ENCODE measurements at places on chromosomes 13 and 19.

DNA sequence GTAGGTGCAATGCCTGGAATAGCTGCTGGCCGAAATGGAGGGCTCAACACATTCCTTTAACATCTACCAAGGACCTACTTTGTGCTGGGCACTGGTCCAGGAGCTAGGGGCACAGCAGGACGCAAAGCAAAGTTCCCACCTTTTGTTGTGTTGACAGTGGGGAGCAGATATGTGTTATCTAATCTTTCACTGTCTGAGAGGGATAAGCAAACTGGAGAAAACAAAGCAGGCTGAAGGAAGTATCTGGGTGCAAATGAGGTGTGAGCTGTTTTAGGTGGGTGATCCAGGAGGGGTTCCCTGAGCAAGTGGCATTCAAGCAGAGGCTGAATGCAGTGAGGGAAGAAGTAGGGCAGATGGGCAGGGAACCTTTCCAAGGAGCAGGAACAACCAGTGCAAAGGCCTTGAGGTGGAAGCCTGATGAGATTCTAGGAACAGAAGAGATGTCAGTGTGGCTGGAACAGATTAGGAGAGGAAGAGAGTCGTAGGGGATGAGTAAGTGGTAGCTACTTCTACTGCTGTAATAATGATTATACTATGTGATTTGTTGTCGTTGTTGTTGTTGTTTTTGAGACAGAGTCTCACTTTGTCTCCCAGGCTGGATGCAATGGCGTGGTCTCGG is 2.2 kb upstream of the PLAUR start:
- DNase-seq, result no peak

GRCh38 chr13:35496006-35496405 is 19.5 kb upstream of the MAB21L1 start:
- no peak for DNase-seq

DNA sequence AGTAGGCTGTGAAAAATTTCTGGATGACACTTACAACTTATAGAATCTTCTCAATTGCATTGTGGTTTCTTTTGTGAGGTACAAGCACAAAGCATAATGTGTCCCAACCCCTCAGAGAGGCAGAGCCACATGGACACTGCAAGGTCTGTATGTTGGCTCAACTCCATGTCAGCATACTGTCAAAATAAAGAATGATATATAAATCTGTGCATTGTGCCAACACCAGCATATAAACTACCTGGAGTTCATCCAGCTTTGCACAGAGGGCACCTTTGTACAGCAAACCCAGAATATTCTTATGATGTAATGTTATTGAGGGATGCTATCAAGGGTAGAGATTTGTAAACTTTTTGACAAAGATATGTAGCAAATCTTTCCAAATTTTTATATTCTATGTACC is 1065.8 kb upstream of the MIR17HG start:
- DNase-seq, result no peak

- peak; percentile 68 for DNase-seq
These were observed 1.1 kb downstream of the RPL36 start for GRCh38 chr19:5690955-5691821.

GRCh38 chr19:12840091-12841079 is 2.1 kb downstream of the MAST1 start:
- peak; percentile 73 for DNase-seq

GRCh38 chr13:45119469-45119990 is 780 bp upstream of the GTF2F2 start:
- DNase-seq, result no peak

DNA sequence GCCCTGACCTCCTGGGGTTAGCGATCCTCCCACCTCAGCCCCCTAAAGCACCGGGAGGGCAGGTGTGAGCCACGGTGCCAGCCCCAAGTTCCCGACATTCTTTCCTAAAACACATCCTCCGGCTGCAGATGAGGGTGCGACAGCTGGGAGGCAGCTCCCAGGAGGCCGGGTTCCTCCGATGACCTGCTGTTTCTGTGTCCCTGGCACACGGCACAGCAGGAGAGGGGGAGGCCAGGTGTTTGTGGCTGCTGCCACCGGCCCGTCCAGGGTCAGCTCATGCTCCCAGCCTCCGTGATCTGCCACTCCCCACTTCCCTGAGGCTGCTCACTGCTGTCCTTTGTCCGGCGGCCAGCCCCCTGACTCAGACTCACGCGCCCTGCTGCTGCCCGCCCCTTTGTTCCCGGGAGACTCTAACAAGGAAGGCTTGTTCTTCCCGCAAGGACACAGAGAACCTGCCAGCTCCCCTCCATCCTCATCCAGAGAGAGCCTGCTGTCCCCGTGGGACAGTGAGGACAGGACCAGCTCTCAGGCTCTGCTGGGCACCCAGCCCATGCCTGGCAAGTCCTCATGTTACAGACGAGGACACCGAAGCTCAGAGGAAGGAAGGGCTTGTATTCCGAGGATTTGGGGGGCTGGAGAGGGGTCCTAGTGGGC is 10.6 kb upstream of the MADCAM1 start:
- DNase-seq, result peak; percentile 71

- DNase-seq, result no peak
These were observed at the start of gene ICAM3 for GRCh38 chr19:10339380-10339960. Gene ICAM3, minus strand, starts transcription at chr19:10339624. Its CDS starts 10 bp downstream, at chr19:10339614.

- no peak for DNase-seq
These were observed 52.7 kb downstream of the COL4A1 start for GRCh38 chr13:110254151-110254679.

DNA sequence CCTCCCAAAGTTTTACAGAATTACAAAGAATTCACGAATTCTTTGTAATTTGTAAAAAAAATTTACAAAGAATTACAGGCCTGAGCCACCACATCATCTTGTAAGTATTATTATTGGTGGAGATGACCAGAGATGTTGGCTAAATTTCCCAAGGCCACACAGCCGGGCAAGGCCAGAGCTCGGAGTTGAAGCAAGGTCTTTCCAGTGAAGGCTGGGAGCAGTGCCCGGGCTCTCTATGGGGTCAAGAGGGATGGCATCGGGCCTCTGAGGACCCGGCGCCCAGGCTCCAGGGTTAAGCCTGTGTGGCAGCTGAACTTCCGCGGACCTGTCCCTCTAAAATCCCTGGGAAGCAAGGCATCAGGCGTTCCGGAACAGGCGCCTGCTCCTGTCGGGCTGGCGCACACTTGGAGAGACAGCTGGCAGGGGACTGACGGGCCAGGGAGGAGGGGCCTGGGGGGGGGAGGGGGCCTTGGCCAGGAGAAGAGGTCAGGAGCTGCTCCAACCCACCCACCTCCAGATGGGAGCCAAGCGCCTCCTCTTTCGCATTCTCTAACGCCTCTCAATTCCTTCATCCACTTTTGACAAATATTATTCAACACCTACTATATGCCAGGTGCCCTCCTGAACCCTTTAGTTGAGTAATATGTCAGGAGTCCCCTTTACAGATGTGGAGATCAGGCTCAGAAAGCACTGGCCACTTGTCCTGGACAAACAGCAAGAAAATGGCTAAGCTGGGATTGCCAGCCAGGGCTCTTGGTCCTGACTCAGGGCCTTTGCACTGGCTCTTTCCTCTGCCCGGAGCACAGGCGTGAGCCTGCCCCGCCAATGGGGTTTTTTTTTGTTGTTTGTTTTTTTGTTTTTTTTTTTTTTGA is 36.8 kb upstream of the SEMA6B start:
- DNase-seq, result no peak

DNA sequence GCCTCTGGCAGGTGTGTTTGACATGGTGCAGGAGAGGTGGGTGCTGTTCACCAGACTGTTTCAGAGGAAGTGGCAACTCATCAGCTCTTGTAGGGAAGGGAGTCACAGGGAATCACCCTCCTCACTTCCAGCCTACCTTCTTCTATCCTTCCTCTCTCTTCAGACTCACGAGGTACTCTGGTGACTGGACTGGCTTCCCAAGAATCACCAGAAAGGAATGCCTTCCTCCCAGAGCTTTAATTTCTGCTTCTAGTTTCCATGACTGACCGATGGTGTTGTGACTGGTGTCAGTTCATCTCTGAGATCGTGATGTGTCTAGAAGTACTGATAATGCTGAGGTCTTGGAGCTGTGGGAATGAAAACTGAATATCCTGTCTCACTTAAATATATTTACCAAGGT is 247.3 kb downstream of the KCTD12 start:
- DNase-seq, result no peak

DNA sequence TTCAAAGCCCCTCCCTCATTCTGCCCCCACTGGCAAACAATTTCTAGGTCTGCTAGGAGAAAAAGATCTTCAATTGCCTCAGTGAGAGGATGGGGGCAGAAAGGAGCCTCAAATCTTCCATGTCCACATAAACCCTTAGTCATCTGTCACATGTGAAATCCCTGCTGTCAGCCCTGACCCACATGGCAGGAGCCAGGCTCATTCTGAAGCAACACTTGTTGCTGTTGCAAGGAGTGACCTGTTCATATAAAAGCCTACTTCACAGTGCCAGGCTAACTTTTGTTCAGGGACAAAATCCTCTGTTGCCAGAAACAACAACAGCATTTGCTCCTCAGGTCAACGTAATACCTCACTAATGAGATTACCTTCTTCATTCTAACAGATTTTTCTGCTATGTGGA is 70.5 kb downstream of the IRS2 start:
- DNase-seq, result no peak

- DNase-seq, result no peak
These were observed 15.1 kb downstream of the ACTMAP start for GRCh38 chr19:40735013-40735771.

- DNase-seq, result peak; percentile 49
These were observed 632.1 kb downstream of the DIAPH3 start for GRCh38 chr13:59531571-59532091.

GRCh38 chr19:18725841-18726770 is 42.6 kb downstream of the CRTC1 start:
- no peak for DNase-seq

DNA sequence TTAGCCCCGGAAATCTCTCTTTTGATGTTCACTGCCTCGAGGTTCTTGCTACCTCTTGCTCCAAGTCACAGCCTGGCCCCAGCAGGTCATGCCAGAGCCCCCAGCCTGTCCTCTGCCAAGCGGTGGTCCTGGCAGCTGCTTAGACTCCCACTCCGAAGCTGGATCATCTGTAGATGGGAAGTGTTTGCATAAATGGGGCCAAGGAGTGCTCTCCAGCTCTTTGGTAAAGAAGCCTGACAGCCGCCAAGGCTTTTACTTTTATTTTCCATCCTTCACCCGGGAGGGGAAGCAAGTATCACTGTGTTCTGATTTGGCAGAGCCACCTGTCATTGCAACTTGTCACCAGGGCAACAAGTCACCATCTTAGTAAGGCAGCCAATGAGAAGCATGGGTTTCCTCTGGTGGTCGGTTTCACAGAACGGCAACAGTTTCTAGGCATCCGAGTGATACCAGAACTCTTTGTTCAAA is 10.6 kb upstream of the RETN start:
- no peak for DNase-seq

All from pancreas (tissue), 10 donors.